ENCODE measurements at places on chromosomes 1 and 21. TPM values are rescaled to one million over a fixed set of nuclear protein-coding genes. Genes with fewer than 3 reads are reported as not detected.

GJB4 gene
- polyA plus RNA-seq, result not detected

CACNA1S gene
- not detected for polyA plus RNA-seq

SLAMF9 gene
- polyA plus RNA-seq, result not detected

AMY2A gene
- polyA plus RNA-seq, result not detected

USP21 gene
- 9.0 TPM for polyA plus RNA-seq

HCN3 gene
- not detected for polyA plus RNA-seq

SPRR2A gene
- polyA plus RNA-seq, result not detected

ICOSLG gene
- polyA plus RNA-seq, result not detected

THEM5 gene
- polyA plus RNA-seq, result not detected

RGS13 gene
- not detected for polyA plus RNA-seq

BLZF1 gene
- 17.8 TPM for polyA plus RNA-seq

TNFAIP8L2 gene
- polyA plus RNA-seq, result 25.9 TPM

C21orf91 gene
- 29.5 TPM for polyA plus RNA-seq

CATSPER4 gene
- not detected for polyA plus RNA-seq

DTL gene
- polyA plus RNA-seq, result 3.1 TPM

DARS2 gene
- polyA plus RNA-seq, result 9.1 TPM

SPSB1 gene
- not detected for polyA plus RNA-seq

IFNLR1 gene
- not detected for polyA plus RNA-seq

GRCh38 chr1:1624443-1625403 is 7.2 kb upstream of the MMP23B start:
- no peak for DNase-seq

GRCh38 chr1:182778862-182779261 is 10.7 kb upstream of the NPL start:
- DNase-seq, result no peak

DNA sequence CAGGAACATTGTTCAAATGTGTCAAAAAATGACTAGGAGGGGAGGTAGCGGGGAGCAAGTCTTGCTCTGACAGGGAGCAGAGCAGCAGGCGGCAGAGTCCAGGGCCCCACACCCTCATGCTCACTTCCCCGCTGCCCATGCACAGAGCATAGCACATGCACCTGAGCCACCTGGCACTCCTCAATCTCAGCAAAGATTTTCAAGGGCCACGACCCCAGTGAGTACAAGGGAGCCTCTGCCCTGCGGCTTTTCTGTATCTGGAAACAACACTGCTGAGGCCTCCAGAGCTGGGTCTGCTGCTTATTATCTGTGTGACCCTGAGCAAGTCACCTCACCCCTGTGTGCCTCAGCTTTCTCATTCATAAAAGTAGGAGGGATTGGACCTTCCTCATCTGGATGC is 1.1 kb upstream of the GJB3 start:
- no peak for DNase-seq

- DNase-seq, result no peak
Measured at GRCh38 chr1:17920881-17921640, 165.9 kb downstream of the ACTL8 start.

DNA sequence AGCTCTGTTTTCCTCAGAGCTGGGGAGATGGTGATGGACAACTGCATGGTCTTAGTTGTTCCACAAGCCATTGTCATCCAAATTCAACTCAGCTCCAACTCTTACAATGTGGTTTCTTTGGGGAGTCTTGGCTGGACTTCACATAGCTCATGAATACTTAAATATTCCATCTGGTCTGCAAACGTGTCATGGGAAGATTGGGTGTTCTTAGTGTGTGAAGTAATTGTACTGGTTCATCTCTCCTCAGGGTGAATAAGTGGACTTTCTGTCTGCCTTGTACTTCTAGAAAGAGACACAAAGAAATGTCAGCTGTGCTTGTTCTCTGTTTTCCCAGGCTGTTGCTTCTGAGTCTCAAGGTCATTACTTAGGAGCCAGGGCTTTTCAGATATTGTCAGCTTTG is 106.6 kb downstream of the VPS13D start:
- DNase-seq, result no peak

GRCh38 chr1:40421431-40422384 is 28.6 kb upstream of the ZFP69B start:
- DNase-seq, result no peak

GRCh38 chr1:17615157-17615556 is 75.7 kb downstream of the ARHGEF10L start:
- no peak for DNase-seq

DNA sequence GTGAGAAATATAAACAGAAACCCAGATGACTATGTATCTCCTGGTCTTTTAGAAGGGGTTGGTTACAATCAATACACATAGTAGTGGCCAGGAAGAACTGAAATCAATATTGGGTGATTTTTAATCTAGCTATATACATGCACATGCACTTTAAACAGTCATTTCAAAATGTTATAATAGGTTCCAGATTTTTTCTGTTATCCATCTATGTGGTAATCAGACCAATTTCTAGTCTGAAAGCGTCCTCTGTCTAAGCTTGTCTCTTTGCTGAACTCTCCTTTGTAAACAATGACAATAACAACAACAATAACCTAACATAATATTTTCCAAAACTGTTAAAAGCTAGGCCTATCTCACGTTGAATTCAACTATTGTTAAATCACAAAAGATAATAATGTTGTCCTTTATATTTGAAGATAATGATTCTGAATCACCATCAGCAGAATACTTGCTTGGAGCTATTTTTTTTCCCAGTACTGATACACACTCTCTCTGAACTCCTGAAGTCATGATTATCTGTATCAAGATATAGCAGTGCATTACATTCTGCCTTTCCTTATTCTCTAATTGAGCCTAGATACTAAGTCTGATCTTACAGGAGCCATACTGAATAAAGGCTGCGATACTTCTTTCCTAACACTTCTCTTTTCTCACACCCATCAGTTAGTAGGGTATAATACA is 496.8 kb upstream of the ZRANB2 start:
- DNase-seq, result no peak

- no peak for DNase-seq
Measured at GRCh38 chr1:158654571-158654970, 31.9 kb downstream of the SPTA1 start.

GRCh38 chr1:155884031-155884960 is 24.9 kb downstream of the SYT11 start:
- no peak for DNase-seq

- peak; percentile 12 for DNase-seq
Measured at GRCh38 chr1:171841931-171842761, 848 bp downstream of the DNM3 start.

GRCh38 chr1:183794088-183794487 is 10.8 kb upstream of the RGL1 start:
- no peak for DNase-seq

GRCh38 chr1:154931940-154932487 is 4.5 kb downstream of the PMVK start:
- no peak for DNase-seq

DNA sequence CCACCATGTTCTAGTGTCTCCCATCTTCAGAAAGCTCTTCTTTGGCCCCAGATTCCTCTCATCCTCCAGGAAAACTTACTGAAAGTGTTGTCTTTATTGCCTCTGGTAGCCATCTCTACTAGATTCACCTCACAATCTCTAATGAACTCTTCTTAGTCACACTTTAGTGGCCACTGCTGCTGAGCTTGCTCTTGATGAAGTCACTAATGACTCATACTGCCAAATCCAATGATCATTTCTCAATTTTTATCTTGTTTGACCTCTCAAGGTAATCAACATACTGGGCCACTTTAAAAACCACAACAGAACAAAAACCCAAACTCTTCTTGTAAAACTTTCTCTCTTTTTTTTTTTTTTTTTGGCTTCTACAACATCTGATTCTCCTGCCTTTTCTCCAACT is 196.4 kb downstream of the LHX8 start:
- DNase-seq, result no peak

DNA sequence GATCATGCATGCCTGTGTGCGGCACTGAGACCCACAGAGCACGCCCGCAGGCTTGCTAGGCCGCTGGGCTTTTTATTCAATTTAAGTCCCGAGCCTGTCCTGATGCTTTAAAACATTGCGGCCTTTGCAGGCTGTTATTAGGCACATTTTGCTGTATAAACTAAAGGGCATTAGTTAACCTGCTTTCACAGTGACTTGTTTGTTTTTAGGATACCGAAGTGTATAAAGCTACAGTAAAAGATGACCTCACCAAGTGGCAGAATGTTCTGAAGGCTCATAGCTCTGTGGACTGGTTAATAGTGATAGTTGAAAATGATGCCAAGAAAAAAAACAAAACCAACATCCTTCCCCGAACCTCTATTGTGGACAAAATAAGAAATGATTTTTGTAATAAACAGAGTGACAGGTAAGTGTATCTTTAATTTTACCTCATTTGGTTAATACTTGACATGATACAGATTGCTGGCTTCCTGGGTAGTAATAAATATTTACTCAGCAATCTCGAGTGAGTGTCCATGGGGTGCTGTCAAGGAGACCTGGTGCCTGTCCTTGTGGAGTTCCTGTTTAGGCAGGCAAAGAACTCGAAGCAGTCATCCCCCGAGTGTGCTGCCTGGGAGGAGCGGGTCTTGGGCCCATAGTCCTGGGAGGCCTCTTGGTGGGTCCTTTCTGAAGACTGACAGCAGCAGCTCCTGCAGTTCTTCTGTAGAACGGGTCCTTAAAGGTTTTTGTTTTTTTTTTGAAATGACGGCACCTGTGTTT is 40.1 kb downstream of the TRAPPC10 start:
- DNase-seq, result no peak

DNA sequence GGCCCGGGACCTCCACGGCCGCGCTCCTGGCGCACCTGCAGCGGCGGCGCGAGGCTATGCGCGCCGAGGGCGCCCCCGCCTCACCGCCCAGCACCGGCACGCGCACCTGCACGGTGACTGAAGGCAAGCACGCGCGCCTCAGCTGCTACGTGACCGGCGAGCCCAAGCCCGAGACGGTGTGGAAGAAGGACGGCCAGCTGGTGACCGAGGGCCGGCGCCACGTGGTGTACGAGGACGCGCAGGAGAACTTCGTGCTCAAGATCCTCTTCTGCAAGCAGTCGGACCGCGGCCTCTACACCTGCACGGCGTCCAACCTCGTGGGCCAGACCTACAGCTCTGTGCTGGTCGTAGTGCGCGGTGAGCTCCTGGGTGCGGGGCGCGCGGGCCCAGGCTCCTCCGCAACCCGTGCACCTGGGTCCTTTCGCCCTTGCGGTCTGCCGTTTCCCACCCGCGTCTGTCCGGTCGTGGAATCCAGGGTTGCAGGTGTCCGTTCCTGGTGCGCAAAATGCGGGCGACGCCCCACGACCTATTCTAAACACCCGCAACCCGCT is 4.6 kb downstream of the OBSCN start:
- no peak for DNase-seq

- no peak for DNase-seq
Measured at GRCh38 chr21:39658066-39658465, 45.3 kb downstream of the B3GALT5 start.

GRCh38 chr1:16986962-16987361 is 6.5 kb upstream of the MFAP2 start:
- DNase-seq, result no peak

GRCh38 chr1:164739189-164739588 is 180.2 kb downstream of the PBX1 start:
- no peak for DNase-seq

GRCh38 chr1:113223546-113223945 is 150.5 kb downstream of the LRIG2 start:
- DNase-seq, result no peak

- no peak for DNase-seq
Measured at GRCh38 chr1:102861247-102861646, 247.1 kb downstream of the COL11A1 start.

- DNase-seq, result no peak
Measured at GRCh38 chr1:67818725-67819301, 14.5 kb downstream of the GNG12 start.

GRCh38 chr1:85463731-85464496 is 1.0 kb downstream of the DDAH1 start:
- DNase-seq, result no peak

- no peak for DNase-seq
Measured at GRCh38 chr1:68115308-68115707, 64.9 kb upstream of the DIRAS3 start.

DNA sequence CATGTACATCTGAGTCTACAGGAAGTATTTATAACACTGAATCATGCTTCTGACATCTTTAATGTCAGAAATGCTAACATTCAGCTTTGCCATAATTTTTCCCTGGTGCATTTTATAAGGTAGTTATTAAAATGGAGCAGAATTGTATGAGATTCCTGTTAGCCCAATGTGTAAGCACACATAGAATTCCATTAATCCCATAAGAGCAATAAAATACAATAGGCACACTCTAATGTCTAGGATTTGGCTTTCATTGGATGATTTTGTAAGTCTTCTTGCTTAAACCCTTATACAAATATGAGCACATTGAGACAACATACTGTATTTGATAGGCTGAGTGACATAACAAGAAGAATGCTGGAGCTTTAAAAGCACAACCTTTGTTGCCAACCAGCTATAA is 256.4 kb downstream of the HMCN1 start:
- DNase-seq, result no peak

DNA sequence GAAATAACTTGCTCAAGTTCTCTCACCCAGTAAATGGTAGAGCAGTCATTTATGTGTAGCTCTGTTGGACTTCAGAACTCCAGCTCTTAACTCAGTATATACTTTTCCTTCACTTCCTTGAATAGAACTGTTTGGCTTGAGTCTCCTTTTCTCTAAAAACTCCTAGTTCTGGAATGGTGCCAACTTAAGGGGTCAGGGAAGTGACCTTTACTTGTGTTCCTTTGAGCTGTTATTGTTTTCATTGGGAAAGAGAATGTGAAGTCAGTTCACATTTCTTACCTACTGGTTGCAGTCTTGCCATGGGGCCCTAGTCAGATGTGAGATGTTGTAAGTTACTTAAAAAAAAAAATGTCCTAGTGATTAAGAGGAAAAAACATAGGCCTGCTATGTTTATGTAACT is 77.0 kb upstream of the MACF1 start:
- no peak for DNase-seq

DNA sequence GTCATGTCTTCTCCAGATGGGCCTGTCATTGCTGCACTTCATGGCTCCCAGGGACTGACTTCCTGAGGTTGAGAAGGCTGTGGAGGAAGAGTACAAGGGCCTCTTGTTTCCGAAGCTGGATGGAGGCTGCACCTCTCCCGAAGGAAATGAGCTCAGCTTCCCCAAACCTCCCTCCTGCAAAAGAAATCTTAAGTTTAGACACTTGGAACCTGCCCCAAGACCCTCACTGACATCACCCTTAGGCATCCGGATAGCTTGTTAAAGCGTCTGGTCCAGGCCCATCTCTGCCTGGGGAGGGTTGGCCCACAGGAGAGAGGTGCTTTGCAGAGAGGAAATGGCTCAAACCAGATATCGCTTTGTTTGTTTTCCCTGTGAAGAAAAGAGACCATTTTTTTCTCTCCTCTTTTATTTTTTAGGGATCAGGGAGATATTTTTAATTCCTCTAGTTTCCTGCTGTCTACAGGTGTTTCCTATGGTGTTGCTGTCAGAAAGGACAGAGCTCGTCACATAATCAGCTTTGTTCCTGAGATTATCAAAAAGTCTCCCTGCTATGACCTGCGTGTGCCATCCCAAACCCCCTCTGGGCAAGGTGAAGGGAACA is 25.0 kb downstream of the RCSD1 start:
- DNase-seq, result no peak
